ENCODE measurements at places on chromosomes 12 and 14.
A peak's percentile ranks its signal among the peaks of the same experiment; 100 is the strongest.

DNA sequence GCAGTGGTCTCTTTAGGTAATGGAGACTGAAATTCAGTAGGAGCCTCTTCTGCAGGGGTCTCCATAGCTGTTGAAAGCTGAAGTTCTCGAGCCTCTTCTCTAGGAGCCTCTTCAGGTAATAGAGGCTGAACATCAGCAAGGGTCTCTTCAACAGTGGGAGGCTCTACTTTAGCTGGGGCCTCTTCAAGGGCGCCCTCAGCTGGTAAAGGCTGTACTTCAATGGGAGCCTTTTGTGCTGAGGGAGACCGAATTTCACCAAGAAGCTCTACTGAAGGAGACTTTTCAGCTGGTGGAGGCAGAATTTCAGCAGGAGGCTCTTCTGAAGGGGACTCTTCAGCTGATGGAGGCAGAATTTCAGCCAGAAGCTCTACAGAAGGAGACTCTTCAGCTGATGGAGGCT lies 1.5 kb downstream of the FSCB start:
- no peak for DNase-seq

- DNase-seq = peak; percentile 98
Measured at GRCh38 chr12:12901158-12901791, 9.9 kb downstream of the GPRC5A start.

DNA sequence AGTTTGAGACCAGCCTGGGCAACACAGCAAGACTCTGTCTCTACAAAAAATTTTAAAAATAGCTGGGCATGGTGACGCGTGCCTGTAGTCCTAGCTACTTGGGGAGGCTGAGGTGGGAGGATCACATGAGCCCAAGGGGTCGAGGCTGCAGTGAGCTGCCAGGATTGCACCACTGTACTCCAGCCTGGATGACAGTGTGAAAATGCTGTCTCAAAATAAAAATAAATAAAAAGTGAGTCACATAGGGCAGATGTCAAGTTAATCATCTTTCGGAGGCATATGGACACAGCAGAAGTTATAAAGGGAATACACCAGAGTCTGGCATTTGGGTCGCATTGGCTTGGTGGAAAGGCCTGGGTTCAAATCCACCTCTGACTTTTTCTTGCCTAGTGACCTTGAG lies 92.7 kb downstream of the PHETA1 start:
- no peak for DNase-seq

GRCh38 chr14:98198385-98198784 lies 1073.6 kb downstream of the BCL11B start:
- no peak for DNase-seq

DNA sequence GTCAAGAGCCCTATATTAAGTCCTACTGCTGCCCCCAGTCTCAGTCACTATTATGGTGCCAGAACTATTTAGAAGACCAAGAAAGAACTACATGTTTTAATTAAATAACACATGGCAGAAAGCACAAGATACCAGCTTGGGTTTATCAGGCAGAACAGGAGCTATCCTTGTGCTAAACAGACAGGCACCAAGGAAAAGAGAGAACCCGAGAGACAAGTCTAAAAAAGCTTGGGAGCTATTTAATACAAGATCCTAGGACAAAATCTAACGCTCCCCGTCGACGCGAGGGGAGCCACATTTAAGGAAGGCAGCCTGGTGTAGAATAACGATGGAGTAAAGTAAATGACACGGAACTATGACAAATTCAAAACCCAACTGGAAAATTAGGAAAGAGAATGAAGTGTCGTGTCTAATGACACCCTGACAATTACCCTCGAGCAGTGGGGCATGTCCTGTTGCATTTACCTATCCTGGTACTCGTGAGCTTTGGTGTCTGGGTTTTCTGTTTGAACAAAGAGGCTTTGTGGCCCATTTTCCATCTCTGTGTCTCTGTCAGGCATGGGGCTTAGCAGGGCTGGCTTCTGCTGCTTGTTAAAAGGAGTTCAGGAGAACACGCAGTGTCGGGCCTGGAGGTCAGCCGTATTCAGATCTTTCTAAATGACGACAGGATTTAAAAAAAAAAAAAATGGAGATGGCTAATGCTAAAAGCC lies 140.6 kb downstream of the ETNK1 start:
- DNase-seq = no peak

- DNase-seq = no peak
Measured at GRCh38 chr14:100424504-100425428, 101.6 kb downstream of the SLC25A47 start.

- no peak for DNase-seq
Measured at GRCh38 chr14:54325766-54326165, 71.0 kb upstream of the CDKN3 start.

DNA sequence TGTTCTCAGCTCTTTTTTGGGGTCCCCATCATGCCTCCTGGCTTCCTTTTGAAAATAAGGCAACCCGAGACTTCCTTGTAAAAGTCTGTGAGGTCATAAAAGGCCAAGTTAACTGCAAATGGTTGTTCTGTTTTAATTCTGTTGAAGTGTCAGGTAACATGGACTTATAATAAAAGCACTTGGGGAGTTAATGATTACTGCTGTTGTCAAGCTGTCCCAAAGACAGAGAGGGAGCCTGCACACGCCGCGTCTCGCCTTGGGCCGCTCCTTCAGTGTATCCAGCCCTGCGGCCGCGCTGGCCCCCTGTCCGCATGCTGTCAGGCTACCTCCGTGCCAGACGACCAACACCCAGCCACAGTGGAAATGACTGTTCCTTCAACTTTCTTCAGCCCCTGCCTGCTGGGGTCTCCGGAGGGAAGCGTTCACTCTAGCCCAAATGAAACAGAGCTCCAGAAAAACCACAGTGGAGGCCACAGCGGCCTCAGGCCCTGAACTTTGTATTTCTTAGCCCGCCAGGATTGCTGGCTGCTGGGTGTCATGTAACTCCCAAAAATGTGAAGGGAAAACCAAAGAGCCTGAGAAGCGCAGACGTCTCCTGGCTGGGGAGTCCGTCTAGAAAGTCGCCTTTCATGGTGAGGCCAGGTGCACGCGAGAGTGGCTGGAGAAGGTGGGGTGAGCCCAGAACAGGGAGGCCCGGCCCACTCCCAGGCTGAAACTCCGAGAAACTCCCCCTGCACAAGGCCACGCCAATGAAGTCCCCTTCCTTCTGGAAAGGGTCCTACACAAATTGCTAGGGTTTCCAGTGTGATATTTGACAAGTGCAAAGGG lies 189.1 kb downstream of the ZFP36L1 start:
- no peak for DNase-seq

DNA sequence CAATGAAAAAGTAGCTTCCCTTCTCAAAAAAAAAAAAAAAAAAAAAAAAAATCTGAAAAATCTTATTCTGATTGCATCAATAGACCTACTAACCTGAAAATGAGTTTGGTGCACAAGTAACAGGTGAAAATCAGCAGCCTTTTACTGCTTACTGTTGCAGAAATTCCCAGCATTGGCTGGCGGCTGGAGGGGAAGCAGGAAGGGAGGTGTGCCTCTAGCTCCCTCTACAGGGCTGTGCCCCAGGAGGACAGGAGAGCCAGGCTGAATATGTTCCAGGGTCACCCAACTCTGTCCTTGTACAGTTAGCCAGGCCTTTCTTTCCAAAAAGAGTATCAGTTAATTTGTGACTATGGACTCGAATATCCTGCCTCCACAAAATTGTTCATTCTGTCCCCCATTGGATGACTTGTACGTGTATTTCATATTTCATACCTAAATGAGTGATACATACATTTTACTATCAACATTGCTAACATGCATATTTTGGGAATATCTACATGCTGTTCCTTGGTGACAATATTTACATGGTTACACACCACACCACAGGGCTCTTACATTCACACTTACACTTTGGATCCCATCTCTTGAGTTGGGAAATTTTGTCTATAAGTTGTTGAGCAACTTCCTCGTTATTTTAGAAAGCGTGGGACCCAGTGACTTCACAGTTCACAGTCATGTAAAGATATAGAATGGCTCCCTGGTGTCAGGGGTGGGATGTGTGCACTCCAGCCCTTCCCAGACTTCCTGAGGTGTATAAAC lies 124.8 kb downstream of the SAMD4A start:
- peak; percentile 85 for DNase-seq

DNA sequence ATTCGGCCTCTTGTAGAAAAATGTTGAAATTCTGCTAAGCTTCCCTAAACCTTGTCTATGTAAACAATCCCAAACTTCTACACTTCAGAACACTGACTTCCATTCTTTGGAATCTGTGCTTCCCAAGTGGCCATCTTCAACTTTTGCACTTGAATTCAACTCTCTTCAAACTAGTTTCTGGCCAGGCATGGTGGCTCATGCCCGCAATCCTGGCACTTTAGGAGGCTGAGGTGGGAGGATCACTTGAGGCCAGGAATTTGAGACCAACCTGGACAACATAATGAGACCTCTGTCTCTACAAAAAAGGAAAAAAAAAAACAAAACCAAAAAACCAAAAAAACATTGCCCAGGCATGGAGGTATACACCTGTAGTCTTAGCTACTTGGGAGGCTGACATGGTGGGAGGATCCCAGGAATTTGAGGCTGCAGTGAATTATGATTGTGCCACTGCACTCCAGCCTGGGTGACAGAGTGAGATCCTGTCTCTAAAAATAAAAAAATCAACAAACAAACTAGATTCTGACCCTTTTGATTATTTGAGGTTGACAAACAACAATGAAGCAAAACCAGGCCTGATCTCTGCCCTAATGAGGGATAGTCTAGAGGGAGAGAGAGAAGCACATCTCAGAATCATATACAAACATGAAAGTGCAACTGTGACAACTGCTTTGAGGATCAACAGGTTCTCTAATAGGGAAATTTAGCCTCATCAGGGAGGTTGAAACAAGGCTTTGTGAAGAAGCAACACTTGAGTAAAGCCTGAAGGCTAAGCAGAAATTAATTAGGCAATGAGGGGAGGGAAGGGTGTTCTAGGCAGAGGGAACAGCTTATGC lies 11.6 kb upstream of the C12orf75 start:
- no peak for DNase-seq

- peak; percentile 12 for DNase-seq
Measured at GRCh38 chr14:76924371-76925096, 98.3 kb downstream of the LRRC74A start.

- DNase-seq = peak; percentile 43
Measured at GRCh38 chr12:112843287-112843686, 51.7 kb downstream of the RPH3A start.

- no peak for DNase-seq
Measured at GRCh38 chr14:29745863-29746262, 181.8 kb downstream of the PRKD1 start.

- DNase-seq = no peak
Measured at GRCh38 chr12:1994429-1995143, 9.7 kb downstream of the DCP1B start.

- no peak for DNase-seq
Measured at GRCh38 chr12:128449146-128449894, 182.3 kb downstream of the TMEM132C start.

DNA sequence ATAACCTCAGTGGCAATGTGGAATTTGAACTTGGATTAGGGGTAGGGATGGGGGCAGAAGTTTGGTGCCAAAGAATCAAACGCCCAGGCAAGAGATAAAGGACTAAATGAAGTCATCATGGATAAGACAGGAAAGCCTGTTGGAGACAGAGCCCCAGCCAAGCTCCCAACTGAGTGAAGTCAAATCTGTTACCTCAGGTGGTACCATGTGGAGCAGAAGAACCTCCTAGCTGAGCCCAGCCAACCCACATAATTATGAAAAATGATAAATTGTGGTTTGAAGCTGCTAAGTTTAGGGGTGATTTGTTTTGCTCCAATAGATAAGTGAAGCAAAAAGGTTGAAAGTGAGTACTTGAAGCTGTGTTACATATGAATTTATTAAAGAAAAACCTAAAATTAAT lies 66.1 kb downstream of the SMOC1 start:
- DNase-seq = no peak

DNA sequence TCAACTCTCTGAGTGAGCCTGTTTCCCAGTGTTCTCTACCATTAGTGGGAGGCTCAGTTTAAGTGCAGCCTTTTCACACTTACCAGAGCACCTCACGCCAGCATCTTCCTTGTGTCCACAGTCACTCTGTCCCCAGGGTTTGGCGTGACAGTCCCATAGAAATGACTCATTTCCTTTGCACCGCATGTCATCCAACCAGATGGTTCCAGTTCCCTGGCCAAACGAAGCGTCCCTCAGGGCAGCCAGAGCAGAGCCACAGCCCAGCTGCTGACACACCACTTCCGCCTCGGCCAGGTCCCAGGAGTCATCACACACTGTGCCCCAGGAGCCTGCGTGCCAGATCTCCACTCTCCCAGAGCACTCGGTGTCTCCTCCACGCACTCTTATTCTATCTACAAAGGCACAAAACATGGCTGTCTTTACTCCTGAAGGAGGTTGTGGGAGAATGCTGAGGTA lies 65.4 kb downstream of the ACSM4 start:
- peak; percentile 2 for DNase-seq

DNA sequence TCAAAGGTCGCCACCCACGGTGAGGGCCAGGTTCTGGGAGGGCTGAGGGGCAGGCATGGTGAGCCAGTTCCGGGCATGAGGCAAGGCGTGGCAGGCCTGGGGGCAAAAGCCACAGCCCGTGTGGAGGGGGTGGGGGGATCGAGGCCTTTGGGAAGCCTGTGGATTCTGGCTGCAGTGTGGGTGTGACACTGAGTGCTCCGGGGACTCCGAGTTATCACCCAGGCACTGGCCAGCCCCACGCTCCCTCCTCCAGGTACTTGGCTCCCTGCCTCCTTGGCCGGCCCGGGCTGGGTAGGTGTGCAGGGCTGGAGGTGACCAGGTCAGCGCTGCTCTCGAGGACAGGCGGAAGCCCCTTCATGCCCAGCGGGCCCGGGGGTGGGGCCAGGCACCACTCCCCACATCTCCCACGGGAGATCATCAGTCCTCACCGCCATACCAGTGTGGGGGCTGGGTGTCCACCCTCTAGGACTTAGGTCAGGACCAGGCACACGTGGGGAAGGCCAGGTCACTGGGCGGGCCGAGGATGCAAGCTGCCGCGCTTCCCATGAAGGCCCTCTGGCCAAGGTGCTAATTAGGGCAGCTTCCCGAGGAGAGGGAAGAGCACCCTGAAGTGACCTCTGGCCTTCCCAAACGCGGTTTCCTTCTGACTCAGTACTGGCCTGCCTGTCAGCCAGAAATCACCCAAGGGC lies 34.1 kb upstream of the TDRD9 start:
- no peak for DNase-seq

GRCh38 chr14:61438497-61438859 lies 117.1 kb downstream of the PRKCH start:
- no peak for DNase-seq

- DNase-seq = peak; percentile 87
Measured at GRCh38 chr14:64762044-64763034, 58.1 kb downstream of the PLEKHG3 start.

GRCh38 chr12:5718680-5719079 lies 226.4 kb downstream of the ANO2 start:
- no peak for DNase-seq

DNA sequence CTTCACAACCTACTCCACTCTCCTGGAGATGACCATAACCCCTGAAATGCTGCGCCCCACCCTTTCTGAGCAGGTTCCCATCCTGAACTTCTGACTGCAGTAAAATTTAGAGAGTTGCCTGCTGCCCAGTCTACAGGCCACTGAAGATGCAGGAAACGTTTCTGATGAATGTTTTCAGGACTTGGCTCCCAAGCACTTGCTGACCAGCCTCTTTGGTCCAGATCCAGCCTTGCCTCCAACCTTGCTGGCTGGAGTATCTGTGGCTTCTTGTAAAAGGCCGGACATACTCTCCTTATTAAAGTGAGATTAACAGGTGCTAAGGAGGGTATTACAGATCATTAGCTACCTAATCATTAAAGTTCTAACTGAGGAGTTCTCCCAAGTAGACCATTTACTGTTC lies 70.3 kb upstream of the STXBP6 start:
- DNase-seq = no peak

- DNase-seq = no peak
Measured at GRCh38 chr12:89567691-89568239, 41.9 kb upstream of the POC1B start.

GRCh38 chr12:102093319-102093718 lies 26.6 kb downstream of the NUP37 start:
- DNase-seq = peak; percentile 35

GRCh38 chr14:54226103-54226502 lies 170.7 kb upstream of the CDKN3 start:
- DNase-seq = no peak

Data from cardiac fibroblast (primary cell).